CD4-positive, alpha-beta T cell treated with Interleukin-4 for 4 hours (primary cell): ENCODE measurements at places on chromosomes 11 and 22.

DNA sequence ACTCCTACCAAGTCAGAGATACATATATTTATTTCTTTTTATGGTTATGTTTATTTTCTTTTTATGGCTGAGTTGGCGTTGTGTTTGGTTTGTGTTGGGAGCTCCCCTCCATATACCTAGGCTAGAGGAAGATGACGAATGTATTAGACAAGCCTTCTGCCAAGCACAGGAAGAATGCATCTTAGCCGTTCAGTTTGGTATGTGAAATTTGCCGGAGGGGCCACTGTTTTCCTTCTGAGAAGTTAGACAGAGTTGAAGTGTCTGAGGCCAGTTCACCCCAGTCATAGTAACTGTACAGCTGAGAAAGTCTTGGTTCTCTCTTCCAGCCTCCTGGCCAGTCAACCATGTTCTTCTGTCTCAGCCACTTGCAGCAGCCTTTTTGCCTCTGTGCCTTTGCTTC lies 29.8 kb downstream of the TEAD1 start:
- DNase-seq: no peak

GRCh38 chr11:69005631-69006368 lies 7.2 kb downstream of the MRGPRF start:
- DNase-seq: no peak

DNA sequence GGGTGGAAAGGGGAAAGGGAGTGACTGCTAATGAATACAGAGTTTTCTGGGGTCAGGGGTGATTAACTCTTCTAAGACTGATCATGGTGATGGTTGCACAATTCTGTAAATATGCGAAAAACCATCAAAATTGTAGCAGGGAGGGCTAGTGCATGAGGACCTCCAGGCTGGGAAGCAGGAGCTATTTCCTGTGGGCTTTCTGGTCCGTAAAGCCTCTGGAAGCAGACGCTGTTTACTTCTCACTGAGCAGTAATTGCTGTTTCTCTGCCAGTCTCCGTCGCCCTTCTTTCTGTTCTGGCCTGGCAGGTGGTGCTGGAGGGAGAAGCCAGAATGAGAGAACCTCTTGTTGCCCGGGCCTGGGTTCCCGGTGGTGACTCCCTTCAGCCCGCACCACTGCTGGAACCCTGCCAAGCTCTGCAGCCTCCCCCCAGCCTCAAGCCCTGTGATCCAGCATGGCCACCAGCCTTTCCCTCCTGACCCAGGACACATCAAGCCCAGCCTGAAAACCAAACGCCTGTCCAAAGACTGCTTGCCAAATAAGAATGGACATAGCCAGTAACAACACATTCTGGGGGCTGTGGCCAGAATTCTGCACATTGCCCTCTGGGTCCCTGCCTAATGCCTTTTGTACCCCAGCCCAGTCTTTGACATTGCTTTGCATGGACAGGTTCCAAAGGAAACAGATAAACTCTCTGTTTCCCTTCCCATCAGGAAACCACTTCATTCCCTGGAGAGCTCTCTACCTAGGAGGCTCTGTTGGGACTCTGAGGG lies 201.0 kb upstream of the NAV2 start:
- no peak for DNase-seq

GRCh38 chr11:4184163-4184916 lies 89.7 kb downstream of the RRM1 start:
- DNase-seq: no peak

DNA sequence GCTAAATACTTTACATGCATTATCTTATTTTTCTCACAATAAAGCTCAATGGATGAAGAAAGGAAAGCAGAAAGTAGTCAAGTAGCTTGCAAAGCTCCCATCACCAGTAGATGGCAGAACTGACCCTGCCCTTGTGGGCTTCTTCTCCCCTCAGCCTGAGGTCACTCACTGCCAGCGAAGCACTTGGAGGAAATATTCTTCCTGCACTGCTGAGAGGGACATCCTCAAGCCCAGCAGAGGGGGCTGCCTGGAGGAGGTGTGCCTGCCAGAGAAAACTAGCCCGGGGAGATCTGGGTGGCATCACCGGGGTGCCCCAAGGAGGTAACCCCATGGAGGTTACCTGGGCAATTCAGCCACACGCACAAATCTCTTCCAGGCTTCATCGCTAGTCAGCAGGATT lies 6.6 kb downstream of the APOL4 start:
- DNase-seq: peak; percentile 49

DNA sequence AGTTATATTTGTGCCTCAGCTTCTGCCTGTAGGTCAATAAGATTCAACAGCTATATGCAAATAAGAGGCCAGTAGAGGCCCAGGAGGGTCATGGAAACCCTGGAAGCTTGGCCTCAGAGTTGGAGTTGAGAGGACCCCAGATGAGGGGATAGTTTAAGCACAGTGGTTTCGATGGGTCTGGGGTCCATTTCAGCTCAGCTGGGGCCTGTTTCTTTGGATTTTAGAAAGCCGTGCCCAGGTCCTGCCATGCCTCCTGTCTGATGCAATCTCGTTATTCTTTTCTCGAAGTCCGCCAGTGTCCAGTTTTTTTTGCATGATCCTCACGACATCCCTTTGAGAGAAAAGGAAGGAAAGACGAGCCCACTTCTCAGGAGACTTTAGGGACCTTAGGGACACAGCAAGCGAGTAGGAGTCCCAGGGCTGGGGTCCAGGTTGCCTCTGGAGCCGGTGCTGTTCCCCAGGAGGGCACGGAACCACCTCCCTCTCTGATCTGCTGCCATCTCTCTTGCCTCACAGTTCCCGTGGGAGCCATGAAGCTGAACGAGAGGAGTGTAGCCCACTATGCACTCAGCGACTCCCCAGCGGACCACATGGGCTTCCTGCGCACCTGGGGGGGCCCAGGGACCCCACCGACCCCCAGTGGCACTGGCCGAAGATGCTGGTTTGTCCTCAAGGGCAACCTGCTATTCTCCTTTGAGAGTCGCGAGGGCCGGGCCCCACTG lies 2.6 kb upstream of the SMDT1 start:
- DNase-seq: no peak

DNA sequence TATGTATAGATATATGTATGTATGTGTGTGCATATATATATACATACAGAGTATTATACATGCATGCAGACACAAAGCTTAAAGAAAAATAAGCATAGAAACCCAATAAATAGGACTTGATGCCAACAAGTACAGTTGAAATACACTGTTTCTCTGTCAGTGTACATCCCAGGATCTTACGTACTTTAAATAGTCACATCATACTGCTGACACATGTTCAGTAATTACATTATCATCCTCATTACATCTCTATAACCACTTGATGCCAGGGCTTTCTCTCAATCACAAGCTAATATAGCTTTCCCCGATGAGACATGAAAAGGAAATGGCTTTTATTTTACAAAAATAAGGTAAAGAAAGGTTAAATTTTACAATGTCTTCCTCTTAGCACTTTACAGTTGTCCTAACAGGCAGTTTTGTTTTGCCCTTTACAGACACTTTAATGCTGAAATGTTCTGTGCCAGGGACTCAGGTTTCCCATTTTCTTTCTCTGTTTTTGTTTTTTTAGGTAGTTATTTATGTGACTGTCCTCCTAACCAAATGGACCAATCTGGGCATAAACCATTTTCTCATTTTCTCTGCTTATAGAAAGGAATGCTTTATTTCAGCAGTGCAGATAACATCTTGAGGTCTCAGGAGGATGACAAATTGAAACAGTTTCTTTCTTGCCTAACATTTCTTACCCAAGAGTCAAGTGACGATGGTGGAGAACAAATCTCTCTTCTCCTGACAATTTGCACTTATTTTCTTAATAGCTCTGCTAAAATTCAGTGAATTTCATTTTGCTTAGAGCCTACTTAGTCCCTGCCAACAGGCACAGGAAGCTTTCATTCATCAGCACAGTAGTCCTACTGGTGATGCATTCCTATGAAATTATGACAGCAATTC lies 350.2 kb downstream of the TTC28 start:
- DNase-seq: no peak

DNA sequence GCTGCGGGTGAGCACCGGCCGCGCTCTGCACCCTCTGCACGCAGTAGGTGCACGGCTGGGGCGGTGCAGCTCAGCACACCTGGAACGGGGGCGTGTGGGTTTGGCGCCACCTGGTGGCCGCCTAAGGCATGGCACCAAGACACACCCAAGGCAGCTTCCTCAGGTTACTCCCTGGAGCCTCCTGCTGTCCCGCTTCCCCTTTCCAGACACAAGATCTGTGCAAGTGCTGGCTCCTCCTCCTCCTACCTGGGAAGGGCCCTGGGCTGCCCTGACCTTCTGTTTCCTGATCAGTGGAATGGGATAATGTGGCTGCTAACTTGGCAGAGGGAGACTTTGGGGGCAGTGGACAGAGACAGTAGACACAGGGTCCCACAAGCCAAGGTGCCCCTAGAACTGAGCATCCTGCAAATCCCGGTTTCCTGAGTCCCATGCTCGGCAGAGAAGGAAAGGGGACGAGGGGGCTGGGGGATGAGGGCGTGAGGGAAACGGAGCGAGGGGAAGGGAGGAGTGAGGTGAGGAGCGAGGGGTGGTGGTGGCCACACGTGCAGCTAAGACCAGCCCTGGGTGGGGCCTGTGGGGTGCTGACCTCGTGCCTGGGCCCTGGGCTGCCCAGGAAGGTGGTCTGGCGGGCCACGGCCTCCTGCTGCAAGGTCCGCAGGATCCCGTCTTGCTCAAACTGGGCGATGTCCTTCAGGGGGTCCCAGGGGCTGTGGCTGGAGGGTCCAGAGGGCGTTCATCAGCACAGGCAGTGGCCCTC lies 34.8 kb upstream of the CARS1 start:
- DNase-seq: peak; percentile 59

- no peak for DNase-seq
These were observed 69.2 kb downstream of the BLID start for GRCh38 chr11:122046846-122047245.

GRCh38 chr11:116776522-116776984 lies 3.8 kb upstream of the BUD13 start:
- DNase-seq: no peak

DNA sequence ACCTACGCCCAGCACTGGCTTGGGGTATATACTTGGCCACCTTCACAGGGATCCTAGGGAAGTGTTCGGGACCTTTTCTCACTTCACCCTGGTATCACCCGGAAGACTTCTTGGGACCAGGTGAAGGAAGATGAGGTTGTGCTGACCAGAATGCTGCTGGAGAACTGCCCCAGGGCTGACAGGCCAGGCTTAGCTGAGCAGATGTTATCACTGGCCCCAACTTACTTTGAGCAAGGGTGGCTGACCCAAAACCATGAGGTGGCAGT lies 4.5 kb downstream of the FTH1 start:
- DNase-seq: no peak

DNA sequence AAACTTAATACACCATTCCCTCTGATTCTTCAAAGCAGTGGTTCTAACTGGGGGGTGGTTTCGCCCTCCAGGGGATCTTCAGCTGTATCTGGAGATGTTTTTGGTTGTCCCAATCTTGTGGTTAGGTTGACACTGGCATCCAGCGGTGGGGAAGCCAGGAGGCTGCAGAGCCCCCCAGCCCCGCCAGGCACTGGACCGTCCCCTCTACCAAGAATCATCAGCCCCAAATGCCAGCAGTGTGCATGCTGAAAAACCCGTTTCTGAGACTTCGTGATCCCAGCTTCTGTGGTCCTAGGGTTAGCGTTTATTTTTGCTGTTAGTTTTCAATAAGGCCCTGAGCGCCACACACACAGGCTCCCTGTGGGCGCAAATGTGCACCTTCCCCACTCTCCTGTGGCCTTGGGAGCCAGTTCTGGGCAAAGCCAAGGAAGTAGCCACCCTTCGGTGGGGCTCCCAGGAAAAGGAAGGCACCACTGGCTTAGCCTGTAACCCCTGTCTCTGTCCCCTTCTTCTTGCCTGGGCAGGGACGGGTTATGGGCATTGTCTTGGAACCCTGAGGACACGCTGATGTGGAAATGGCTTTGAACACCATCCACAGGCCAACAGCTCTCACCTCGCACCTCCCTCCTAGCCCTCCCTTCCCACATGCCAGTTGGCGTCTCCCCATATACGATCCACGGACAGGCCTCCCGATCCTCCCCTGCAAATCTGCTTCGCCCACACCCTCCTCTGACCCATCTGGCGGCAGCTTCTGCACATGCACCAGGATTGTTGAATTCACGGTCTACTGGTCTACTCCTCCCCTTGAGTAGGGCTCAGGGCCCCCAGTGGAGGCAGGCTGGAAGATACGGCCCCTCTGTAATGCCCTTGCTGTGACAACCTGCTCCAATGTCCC lies 71.4 kb upstream of the CCND1 start:
- DNase-seq: no peak

- no peak for DNase-seq
These were observed 64.5 kb upstream of the EMID1 start for GRCh38 chr22:29141078-29141688.

DNA sequence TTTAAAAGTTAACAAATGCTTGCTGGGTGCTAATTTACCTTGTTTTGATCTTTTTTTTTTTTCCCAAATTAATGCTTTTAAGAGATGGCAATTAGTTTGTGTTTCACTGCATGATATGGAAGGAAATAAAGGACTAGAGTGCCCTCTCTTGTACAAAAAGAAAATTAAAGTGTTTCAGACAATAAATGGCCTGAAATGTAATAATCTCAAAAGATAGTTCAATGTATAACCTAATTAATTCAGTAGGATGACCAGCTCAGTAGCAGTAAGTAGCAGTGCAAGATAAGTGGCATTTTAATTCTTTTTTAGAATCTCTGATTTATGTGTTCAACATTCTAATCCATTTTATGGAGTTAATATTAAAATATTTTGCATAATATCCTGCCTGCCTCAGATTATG lies 39.9 kb upstream of the MYO18B start:
- DNase-seq: no peak

- no peak for DNase-seq
These were observed 85.2 kb downstream of the PPP6R3 start for GRCh38 chr11:68545796-68546195.

GRCh38 chr11:105023003-105023402 lies at the start of gene CASP5:
TSS of gene CASP5 (minus strand) at chr11:105023168. CDS start at chr11:105023136, 32 bp downstream.
- no peak for DNase-seq

GRCh38 chr11:129215506-129216245 lies 23.6 kb upstream of the ARHGAP32 start:
- no peak for DNase-seq

- no peak for DNase-seq
These were observed 95.0 kb upstream of the NNMT start for GRCh38 chr11:114201219-114201618.

GRCh38 chr22:50301581-50301991 lies 5.9 kb downstream of the PLXNB2 start:
- DNase-seq: no peak

DNA sequence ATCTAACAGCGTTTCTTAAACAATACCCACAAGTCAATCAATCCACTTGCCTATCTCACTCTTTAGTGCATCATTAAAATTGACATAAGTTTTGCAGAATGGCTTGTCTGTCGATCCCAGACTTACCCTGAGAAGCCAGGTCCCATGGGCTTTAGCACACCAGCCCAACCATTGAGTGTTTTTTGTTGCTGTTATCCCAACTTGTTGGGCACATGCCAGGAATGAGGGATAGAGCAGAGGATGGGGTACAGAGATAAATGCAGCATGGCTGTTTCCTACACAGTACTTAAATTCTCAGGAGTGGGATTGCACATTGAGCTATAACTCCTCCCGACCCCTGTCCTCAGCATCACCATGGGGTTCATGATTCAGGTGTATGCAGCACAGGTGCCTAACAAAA lies 64.2 kb upstream of the RASSF10 start:
- no peak for DNase-seq

- no peak for DNase-seq
These were observed 406.3 kb downstream of the ETS1 start for GRCh38 chr11:128181088-128181480.

GRCh38 chr11:107439586-107440167 lies 17.9 kb downstream of the CWF19L2 start:
- DNase-seq: no peak
